ENCODE measurements at places on chromosomes 6 and 20. TPM values are rescaled to one million over a fixed set of nuclear protein-coding genes. Genes with fewer than 3 reads are reported as not detected.

ZNF334 gene
- 1.2 TPM for total RNA-seq

VSX1 gene
- total RNA-seq = not detected

CTCFL gene
- not detected for total RNA-seq

WFDC10B gene
- total RNA-seq = not detected

RIPPLY2 gene
- not detected for total RNA-seq

INSM1 gene
- not detected for total RNA-seq

SIRPA gene
- 14.4 TPM for total RNA-seq
